ENCODE measurements at places on chromosomes 16 and 17.
A peak's percentile ranks its signal among the peaks of the same experiment; 100 is the strongest.

GRCh38 chr17:38725066-38725465 lies 5.1 kb upstream of the CISD3 start:
- DNase-seq: no peak

DNA sequence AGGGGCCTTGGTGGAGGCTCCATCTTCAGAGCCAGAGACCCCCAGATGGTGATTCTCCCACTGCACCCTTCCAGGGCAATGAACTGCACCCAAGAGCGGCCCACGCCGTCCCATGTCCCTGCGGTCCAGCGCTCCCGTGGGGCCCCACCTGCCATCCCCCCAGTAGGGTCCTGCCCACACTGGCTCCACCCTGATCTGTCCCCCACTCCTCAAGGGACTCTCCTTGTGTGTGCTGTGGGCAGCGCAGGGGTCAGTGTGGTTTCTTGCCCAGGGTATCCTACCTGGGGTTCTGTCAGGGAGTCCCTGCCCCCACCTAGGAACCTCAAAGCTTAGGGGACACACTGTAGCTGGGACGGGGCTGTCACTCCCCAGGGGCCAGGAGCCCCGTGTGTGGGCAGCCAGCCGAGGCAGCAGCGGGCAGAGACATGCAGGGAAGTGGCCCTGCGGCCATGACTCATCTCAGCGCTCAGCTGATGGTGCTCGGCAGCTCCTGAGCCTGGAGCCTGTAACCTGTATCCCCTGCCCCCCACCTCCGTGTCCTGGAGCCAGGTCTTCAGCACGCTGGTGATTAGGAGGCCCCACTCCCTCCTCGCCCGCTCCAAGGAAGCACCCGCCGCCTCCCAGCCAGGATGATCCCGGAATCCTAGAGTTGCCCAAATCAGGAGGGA lies 35.7 kb upstream of the SSTR5 start:
- peak; percentile 20 for DNase-seq

DNA sequence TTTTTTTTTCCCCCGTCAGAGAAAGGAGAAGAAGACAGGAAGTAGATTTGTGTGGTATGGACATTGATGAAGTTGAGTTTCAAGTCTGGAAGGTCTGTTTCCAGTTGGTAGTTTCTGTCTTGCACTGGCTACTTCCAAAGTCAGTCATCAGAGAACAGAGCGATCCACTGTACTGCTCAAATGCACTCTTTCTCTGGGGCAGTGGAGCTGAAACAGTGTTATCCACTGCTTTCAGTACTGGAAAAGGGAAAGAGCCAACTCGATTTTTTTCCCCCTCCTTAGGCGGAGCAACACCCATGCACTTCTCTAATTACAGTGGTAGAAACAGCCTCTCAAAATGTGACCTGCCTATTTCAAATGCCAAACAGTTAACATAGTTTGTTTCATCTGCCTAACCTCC lies 7.4 kb downstream of the PRKCA start:
- no peak for DNase-seq

DNA sequence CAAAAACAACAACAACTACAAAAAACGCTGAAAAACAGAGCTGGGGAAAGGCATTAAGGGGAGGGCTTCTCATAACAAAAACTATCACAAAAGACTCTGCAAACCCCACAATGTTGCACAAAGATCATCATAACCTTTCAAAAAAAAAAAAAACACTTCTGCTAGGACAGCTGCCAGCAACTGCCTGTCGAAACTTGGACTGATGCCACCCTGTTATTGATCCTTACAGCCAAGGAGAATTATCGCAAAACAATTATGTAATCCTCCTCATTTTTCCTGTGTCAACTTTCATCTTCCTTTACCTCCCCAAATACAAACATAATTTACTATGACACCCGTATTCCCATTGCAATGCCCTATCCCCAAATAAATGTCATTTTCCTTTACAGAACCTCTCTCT lies 9.3 kb downstream of the CCDC40 start:
- DNase-seq: no peak

DNA sequence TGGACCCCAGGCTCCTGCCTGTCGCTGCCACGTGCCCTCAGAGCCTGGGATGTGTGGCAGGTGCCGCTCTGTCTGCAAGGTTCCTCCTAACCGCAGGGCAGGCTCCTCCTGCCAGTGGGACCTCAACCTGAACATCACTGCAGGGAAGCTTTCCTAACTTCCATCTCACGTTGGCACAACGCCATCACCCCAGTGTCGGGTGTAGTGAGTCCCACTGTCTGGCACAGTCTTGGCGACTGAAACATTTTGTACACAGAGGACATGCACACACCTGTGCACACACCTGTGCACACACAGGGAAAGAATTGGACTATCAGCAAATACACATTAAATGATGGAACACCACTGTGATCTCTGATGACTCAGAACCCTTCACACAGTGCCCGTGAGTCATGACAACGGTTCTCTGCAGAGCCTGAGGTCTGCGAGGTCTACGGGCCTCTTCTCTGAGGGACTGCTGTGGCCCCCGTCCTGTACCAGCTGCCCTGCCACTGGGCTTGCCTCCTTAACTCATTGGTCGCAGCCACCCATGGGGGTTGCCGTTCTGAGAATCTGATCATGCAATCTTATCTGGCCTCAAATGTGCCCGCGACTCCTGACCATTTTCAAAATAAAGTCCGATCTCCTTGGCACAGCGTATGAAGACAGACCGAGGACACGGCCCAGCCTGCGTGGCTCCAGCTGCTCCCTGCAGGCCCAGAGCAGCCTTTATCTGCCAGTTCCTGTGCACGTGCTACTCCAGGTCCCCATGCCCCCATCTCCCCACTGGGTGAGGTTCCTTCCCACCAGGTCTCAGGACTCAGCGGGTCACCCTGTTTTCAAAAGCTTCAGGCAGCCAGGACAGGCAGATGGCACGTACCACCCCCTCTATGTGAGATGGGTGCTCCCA lies 7.6 kb downstream of the CCDC57 start:
- DNase-seq: peak; percentile 48

GRCh38 chr17:34841467-34841866 lies 119.8 kb downstream of the CCT6B start:
- DNase-seq: no peak

DNA sequence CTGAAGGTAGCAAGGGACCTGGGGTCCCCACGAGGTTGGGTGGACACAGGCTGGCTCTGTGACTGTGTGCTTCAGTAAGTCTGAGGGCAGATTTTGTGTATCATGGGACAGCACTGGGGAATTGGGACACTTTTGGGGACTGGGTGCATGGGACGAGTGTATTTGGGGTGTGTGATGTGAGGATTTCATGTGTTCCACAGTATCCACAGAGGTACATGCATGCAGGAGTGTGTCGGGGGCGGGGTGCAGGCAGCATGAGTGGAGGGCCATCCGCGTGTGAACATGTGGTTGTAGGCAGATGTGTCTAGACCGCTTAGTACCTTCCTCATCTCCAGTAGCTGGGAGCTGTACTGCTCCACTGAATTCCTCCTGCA lies 1.1 kb upstream of the DLX3 start:
- no peak for DNase-seq

- DNase-seq: no peak
Measured at GRCh38 chr16:84791088-84791487, 28.7 kb upstream of the CRISPLD2 start.

DNA sequence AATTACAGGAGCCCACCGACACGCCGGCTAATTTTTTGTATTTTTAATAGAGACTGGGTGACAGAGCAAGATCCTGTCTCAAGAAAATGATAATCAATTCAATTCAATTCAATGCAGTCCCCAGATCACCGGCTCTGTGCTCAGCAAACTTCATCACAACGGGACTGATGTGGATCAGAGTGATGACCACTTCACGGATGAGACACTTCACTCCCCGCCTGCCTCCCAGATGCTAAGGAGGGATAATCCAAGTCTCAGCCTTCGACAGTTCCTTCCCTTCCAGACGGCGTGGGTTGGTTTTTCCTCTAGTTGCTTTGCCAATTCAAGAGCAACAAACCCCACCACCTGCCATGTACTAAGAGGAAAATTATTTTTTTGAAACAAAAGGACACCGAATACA lies 93.8 kb downstream of the ZDHHC7 start:
- DNase-seq: no peak

- DNase-seq: no peak
Measured at GRCh38 chr16:11909653-11910545, 5.9 kb downstream of the GSPT1 start.

DNA sequence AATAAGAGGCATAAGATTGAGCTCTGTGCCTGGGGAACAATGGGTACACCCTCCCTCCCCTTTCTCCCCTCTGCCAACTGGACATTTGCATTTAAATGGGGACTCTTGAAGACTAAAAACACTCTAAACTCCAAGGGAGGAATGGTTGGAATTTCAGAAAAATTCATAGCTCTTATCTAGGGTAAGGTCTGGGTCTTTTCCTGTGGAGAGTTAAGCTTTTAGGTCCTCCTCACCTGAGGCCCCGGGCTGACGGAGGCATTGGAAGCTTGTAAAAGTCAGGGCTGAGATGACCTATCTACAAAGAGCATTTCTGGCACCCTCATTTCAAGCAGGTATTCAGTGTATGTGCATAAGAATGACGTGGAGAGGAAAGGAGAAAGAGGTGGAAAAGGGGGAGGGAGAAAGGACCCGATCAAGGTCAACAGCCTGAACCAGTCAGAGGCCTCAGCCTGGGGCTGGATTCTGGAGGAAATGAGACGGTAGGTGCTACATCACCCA lies 78.0 kb downstream of the RAP1GAP2 start:
- DNase-seq: no peak

GRCh38 chr17:604115-604450 lies 110.6 kb downstream of the VPS53 start:
- DNase-seq: no peak

- no peak for DNase-seq
Measured at GRCh38 chr17:65218261-65218660, 81.1 kb downstream of the RGS9 start.

GRCh38 chr17:2797637-2798036 lies 1.4 kb downstream of the RAP1GAP2 start:
- DNase-seq: no peak

DNA sequence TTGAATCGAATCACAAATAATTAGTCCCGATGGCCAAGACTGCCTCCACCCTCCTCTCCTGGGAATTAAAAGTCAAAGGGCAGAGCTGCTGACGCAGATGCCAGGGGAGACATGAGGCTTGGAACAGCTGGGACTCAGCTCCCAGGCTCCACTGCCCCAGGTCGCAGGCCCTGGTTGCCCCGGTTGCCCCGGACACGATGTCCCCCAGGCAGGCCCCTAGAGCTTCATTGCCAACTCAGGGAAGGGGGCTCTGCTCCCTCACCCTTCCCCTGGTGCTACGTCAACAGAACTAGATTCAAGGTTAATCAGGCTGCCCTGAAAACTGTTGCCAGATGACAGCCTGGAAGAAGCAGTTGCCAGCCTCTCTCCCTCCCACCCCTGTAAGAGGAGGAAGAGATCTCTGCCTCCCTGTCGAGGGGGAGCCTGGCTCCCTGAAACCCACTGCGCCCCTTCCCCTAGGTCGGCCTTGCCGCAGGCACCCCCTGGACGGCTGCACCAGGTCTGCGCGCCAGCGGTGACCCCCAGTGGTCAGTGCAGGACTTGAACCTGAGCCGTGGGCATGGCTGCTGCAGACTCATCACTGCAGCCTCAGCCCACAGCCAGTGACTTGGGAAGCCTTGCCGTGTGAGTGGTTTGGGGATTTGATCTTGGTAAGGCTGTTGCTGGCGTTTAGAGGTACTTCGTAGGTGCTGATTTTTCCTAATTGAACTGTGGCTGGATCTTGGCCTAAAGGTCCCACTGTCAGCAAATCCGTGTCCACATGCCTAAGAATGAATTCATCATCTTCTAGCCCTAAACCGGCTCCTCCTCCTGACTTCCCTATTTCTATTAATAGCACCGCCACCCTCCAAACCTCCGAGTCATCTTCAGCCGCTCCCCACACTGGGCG lies 84.1 kb upstream of the TOB1 start:
- DNase-seq: peak; percentile 80

DNA sequence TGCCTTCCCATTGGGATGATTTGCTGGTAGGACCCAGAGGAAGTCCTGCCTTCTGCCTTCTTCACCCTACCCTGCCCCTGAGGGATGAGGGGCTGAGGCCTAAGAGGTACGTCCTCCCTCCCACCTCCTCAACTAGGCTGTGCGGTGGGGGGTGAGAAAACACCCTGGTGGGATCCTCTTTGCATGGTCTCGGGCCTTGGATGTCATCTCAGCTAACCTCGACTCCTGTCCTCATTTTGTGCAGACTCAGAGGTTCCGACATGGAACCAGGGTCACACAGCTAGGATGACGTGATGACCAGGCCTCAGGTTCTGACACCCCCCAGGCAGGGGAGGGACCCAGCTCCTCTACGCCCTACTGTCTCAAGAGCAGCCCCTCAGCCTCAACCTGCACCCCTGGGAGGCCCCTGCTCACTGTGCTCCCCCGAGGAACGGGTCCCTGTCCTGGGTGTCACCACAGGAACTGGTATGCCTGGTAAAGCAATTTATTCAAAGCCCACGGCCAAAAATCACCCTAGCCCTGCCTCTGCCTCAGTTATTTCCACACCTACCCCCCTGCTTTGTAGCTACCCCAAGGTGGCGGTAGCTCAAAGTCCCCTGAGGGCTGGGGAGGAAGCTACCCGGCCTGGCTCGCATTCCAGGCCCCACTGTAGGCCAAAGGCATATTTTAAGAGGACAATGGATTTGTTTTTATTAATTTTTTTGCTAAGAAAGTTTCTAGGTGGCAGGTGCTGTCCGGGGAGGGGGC lies 17.5 kb downstream of the UNC13D start:
- peak; percentile 45 for DNase-seq

GRCh38 chr17:47878203-47879027 lies 17.6 kb upstream of the SP2 start:
- no peak for DNase-seq

DNA sequence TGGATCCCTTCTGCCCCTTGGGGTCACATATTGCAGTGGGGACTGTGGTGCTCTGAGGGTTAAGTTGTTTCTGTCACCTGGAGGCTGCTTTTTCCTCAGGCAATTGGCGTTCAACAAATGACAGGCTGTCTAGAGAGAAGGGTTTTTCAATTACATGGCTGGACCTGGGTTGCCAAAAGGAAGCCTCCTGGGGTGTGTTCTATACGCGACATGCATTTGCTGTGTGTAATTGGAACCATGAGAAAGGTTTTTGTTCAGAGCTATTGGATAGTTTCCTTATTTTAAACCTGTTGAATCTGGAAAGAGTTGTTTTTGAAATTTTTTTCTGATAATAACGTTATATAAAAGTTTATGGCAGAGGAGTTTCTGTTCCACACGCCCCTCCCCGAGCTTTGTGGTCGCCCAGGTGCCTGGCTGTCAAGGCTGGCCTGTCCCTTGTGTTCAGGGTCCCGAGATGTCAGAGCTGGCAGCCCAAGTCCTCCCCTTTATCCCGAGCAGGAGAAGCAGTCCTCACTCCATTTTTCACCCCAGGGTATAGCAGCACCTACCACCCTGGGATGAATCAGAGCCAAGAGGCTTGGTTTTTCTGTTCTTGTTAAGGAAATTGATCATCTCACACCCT lies 26.1 kb upstream of the ZNF750 start:
- no peak for DNase-seq

DNA sequence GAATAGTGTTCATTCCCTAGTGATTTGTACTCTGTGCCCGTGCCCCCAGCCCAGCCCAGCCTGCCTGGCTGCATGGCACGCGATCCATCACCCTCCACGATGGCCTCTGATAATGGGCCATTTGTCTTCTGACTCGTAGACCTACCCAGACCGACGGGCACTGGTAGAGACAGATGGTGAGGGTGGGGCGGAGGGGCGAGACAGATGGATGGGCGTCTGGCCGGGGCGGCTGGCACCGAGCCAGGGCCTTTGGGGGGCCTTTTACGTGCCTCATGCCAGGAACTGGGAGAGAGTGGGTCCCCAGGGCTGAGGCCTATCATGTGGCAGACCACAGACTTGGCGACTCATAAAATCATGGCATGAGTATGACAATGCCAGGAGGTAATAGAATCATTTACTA lies 25.4 kb downstream of the CRHR1 start:
- no peak for DNase-seq

- no peak for DNase-seq
Measured at GRCh38 chr17:56679777-56680422, 86.4 kb downstream of the NOG start.

GRCh38 chr16:51941412-51941811 lies 605.5 kb downstream of the TOX3 start:
- no peak for DNase-seq
